ENCODE measurements at places on chromosomes 3 and 15.

GRCh38 chr3:99909714-99910495 is 92.2 kb downstream of the CMSS1 start:
- no peak for DNase-seq

DNA sequence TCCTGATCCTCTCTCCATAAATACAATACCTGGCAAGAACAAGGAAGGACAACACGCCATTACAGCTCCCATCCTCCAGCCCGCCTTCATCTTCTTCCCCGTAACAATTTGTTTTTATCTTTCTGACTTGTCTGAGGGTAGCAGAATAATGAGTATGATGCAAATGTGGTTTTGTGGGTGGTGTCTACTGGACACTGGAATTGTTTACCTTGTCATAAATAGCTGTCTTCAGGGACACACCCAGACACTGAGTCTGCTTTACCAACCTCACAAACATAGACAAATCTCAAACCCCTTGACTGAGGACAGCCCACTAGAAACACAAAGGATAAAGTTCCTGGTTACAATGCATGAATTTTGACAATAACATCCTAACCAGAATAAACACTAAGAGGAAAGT is 13.4 kb downstream of the WDR72 start:
- no peak for DNase-seq

GRCh38 chr3:156681002-156681401 is 6.6 kb downstream of the TIPARP start:
- peak; percentile 76 for DNase-seq

- no peak for DNase-seq
Observed at GRCh38 chr3:141546586-141546985, 59.8 kb downstream of the RASA2 start.

- DNase-seq, result no peak
Observed at GRCh38 chr3:48090166-48090939, 74.1 kb upstream of the MAP4 start.

DNA sequence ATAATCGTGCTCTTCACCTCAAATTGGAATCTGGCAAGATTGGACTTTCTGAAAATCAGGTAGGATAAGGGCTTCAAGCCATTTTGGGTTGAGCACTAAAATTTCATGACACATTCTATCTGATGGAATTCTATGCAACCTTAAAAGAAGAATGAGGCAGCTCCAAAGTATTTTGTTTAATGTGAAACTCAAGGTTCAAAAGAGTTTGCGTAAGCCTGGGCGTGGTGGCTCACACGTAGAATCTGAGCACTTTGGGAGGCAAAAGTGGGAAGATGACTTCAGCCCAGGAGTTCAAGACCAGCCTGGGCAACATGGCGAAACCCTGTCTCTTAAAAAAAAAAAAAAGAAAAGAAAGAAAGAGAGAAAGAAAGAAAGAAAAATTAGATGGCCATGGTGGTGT is 3.6 kb upstream of the PLA1A start:
- no peak for DNase-seq

GRCh38 chr15:74208496-74208895 is 5.9 kb upstream of the STRA6 start:
- DNase-seq, result no peak

- DNase-seq, result no peak
Observed at GRCh38 chr15:66784174-66784573, 82.1 kb downstream of the SMAD6 start.

DNA sequence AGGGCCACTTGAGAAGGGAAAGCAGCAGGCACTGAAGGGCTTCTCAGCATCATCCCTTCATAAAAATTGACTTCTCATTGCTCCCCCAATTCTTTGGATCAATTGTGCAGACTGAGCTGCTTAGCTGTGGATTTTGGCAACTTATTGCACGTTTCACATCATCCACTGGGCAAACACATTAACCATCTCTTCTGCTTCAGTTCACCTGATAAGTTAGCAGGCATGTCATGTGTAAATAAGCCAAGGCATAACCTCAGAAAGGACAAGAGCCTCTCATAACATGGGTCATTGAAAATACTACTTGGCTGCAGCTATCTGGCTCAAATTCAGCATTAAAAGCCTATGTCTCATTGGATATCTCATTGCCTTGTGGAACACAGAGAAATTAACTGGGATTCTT is 366.5 kb downstream of the LRRC3B start:
- no peak for DNase-seq

Data from KBM-7 (cell line).